Left lung (tissue), 14 donors: ENCODE measurements at places on chromosomes 4 and X.

DNA sequence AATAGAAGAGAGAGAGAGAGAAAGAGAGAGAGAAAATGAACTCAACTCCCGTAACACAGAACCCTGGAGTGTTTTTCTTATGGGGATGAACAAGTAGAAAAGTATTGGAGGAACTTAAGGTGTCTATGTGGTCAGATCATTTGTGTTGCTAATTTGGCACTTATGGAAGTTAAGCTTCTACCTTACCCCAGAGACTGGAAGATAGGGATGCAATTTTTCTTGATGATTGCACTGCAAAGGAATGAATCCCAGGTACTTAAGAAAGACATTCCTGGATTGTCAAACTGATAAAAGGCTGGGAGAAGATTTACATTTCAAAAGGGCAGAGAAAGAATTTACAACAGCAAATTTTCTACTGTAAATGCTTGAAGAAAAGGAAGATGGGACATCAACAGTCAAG is 57.2 kb downstream of the MAP9 start:
- no peak for DNase-seq

GRCh38 chrX:109716431-109717028 is 16.5 kb downstream of the ACSL4 start:
- no peak for DNase-seq

- DNase-seq: no peak
Observed at GRCh38 chrX:13046141-13046855, 1.9 kb upstream of the FAM9C start.

DNA sequence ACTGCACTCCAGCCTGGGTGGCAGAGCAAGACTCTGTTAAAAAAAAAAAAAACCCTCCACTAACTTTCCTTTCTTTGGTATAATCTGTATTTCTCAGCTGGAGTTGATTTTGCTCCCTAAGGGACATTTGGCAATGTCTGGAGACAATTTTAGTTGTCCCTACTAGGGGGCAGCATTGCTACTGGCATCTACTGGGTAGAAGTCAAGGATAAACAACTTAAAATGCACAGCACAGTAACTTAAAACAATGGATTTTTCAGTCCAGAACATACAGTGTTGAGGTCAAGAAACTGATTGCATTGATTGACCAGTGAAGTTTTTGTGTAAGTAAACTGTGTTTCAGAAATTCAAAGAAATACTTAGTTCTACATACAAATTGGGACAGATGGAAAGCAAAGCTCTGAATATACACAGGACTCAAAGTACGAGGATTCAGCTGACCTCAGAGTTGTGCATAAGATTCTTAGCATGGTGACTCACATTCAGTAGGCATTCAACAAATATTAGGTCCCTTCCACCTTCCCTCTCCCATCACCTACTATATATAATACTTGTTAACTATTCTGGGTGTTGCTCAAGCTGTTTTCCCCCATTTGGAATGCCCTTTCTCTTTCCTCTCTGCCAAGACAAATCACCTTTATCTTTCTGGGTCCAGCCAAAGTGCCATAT is 8.8 kb downstream of the DDX53 start:
- DNase-seq: no peak

GRCh38 chr4:8144359-8144758 is 14.3 kb downstream of the ABLIM2 start:
- DNase-seq: no peak

DNA sequence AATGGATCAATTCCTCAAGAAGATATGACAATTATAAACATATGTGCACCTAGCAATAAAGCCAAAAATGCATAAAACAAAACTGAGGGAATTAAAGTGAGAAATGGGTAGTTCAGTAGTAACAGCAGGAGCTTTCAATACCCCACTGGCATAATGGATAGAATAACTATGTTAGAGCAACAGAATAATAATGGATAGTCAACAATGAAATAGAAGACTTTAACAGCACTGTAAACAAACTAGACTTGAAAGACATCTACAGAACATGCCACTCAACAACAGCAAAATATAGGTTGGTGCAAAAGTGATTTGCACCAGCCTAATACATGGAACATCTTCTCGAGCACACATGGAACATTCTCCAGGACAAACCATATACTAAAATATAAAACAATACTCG is 20.0 kb upstream of the MBNL3 start:
- DNase-seq: no peak

DNA sequence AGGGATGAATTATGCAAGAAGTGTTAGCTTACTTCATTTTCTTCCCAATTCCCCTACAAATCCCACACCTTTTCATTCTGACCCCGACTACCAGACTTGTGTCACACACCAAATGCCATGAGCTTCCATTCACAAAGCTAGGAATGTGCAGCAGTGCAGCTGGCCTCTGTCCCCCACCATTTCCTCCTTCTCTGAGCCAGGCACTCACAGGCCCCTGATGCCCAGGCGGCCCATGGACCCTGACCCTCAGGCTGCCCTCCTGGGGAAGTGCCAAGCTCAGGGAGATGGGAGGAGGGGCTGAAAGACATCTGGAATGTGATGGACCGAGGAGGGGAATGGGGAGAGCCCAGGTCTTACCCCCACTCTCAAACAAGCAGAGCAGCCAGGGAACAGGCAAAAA is 67.0 kb upstream of the BCOR start:
- DNase-seq: no peak

DNA sequence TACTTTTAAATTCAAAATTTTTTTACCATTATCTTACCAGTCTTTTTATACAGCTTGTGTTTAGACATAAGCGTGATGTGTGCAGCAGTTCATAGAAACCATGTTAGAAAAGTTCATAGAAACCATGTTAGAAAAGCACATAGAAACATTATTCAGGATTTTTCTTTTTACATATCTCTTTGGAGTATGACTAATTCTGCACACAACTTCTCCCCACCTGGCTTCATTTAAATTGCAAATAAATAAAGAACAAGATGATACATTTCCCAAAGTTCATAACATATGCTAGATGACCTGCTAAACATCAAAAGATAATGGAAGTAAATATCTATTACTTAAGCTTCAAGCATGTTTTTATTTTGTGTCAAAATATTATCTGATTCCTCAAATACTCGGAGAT is 201.9 kb downstream of the BANK1 start:
- DNase-seq: no peak

DNA sequence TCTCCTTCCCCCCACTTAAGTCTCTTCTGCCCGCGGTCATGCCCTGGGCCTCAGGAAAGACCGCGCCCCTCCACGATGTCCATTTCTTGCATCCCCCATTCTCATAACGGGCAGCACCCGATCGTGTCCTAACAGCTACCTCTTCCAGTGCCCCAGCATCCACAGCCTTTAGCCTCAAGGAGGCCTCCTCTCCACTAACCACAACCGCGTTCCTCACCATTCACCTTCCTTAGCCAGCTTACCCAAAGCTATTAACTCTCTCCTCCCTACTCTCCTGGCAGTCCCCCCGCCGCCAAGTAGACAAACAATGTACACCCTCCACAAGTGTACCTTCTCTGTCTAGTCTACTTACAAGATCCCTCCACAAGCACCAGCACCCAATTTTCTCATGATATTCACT is 58.6 kb upstream of the PAGE5 start:
- DNase-seq: no peak

DNA sequence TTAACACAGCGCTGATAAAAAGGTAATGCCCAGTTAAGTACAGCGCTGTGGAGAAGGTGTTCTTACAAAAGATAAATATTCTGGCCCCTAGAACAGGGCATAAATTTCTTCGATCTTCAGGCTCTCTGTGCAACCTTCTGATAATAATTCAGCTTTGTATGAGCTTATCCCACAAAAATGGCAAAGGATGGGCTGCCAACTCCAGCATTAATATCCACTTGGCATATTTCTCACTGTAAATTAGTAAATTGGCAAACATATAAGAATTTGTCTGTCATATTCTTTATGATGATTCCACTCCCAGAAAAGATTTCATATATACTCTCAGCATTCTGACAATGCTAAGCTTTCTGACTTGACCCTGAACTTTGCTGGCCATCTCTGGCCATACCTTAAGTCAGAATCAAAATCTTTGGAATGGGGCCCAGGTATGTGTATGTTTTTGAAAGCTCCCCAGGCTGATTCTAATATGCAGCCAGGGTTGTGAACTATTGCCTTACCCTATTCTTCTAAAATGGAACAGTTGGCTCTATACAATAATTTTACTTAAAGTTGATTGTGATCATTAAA is 134.8 kb downstream of the FRYL start:
- DNase-seq: no peak

- no peak for DNase-seq
Observed at GRCh38 chr4:108146819-108147218, 21.9 kb downstream of the LEF1 start.

- DNase-seq: no peak
Observed at GRCh38 chr4:158571736-158572135, 50.1 kb downstream of the RXFP1 start.
